ENCODE measurements at places on chromosomes 1 and 21. TPM values are rescaled to one million over a fixed set of nuclear protein-coding genes. Genes with fewer than 3 reads are reported as not detected.

DNA sequence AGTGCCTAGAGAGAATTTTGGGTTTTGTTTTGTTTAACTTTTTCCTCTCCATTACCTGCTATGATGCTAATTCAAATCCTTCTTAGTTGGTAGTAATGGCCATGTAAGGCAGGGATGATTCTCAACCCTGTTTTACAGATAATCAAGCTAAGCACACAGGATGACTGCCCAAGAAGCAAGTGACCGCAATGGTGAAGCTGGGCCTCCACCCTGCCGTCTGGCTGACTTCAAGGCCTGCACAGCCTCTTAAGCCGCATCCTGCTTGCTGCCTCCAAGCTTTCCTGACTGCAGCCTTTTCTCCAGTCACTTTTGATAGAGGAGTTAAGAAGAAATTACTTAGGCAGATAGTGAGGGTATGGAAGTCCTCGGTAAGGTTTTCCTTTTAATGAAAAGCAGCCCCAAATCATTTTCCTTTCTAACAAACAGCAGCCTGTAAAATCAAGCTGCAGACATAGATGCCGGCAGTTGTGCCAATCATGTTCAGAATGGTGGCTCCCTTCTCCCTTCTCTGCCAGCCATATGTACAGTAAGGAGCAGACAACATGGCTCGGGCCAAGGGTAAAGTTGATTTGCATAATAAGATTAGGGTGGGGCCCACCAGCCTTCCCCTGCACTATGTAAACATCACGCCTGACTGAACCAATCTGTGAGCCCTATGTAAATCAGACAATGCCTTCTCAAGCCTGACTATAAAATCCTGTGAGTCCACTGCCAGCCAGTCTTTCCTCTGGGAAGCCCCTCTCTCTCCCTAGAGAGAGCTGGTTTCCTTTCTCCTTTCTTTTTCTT lies 8.8 kb upstream of the CTBS start:
- DNase-seq, result no peak

The SYT2 gene
- not detected for total RNA-seq

The RHBDL2 gene
- total RNA-seq, result not detected

DNA sequence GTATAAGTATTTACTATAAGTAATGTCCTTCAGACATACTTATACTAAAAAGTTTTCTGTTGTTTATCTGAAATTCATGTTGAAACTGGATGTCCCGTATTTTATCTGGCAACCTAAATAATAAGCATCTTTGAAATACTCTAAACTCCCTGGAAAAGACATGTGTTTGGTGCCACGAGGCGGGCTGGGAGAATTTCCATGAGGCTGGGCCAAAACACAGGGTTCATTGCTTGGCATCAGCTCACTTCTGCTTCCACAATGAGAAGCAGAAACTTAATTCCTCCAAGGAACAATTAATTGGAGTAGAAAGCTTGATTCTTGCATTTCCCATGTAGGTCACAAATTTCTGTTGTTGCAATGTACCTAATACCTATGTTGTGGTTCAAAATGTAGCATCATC lies 110.2 kb downstream of the PSMG1 start:
- no peak for DNase-seq

DNA sequence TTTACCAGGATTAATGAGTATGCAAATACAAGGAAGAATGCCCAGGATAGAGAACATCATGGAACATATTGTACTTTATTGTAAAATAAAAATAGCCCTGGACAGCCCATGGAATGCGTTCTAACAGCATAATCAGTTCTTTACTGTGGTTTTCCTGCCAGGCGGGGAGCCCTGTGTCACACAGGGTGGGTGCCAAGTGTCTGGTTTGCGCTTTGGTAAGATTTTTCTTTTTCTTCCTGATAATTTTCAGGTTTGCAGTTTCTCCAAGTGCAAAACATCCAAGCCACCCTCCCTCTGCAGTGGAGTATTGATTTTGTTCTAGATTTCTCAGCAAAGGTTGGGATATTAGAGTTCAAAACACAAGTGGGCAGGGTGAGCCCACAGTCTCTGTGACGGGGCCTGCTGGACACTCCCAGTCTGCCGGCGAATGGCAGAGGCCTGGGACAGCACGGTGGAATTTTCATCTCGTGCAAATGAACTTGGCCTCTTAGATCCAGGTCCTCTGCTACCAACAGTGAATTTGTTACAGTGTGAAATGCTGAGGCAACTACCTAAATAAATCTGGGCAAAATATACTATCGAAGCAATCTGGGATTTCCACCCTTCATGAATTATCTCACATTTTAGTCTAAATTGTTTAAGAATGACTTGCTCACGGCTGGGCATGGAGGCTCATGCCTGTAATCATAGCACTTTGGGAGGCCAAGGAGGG lies 15.6 kb upstream of the KCNJ15 start:
- DNase-seq, result no peak

DNA sequence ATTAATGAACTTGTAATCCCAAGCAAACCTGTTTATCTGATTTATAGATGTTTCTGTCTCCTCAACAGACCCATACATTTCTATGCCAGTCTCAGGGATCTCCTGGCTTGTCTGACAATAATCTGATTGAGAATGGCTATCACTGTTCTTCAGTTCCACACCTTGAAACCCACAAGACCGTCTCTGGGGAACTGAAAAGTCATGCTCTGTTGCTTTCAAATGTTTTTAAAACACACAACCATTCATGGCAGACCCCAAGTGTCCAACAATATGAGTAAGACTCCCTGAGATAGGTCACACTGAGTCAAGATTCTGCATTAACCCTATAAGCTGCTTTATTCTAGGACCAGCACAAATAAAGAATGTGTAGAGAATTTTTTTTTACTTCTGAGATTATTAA lies 611.2 kb upstream of the PLXNA2 start:
- DNase-seq, result peak; percentile 41

DNA sequence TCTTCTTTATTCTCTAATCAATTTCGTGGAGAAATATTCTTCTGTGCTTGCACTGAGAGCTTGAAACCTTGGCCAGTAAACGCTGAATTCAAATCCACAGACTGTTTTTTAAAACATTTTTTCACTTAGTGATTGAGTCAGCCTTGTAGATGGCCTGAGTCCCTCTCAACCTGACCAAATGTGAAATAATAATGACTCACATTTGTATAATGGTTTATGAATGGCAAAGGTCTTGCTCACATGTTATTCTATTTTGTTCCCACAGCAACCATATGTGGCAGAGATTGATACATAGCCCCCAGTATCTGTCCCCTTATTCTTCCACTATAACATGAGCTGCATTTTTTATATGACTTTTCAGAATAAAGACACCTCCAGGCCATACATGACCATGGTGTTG lies 47.8 kb upstream of the CCDC190 start:
- DNase-seq, result no peak

- DNase-seq, result no peak
These were observed 23.1 kb downstream of the WNT4 start for GRCh38 chr1:22119626-22120468.

GRCh38 chr1:28229996-28230395 lies 2.8 kb downstream of the DNAJC8 start:
- no peak for DNase-seq

- no peak for DNase-seq
These were observed 90.5 kb downstream of the SELENOF start for GRCh38 chr1:86823386-86823785.

DNA sequence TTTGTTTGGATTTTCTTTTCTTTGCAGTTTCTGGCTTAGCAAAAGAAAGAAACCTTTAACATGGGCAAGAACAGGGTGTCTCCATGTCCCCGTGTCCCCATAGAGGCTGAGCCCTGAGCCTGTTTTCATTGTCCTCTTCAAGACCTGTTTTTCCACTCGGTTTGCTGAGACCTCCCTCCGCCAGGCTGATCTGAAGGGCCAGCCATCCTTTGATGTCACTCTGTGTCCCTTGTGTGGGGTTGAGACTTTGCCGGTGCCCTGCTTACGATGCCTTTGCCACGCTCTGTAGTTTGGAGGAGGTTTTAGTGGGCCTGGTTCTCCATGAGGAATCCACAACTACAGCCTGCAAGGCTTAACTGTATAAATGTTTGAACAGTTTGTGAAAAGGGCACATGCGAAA lies 23.8 kb downstream of the IFNGR2 start:
- no peak for DNase-seq

DNA sequence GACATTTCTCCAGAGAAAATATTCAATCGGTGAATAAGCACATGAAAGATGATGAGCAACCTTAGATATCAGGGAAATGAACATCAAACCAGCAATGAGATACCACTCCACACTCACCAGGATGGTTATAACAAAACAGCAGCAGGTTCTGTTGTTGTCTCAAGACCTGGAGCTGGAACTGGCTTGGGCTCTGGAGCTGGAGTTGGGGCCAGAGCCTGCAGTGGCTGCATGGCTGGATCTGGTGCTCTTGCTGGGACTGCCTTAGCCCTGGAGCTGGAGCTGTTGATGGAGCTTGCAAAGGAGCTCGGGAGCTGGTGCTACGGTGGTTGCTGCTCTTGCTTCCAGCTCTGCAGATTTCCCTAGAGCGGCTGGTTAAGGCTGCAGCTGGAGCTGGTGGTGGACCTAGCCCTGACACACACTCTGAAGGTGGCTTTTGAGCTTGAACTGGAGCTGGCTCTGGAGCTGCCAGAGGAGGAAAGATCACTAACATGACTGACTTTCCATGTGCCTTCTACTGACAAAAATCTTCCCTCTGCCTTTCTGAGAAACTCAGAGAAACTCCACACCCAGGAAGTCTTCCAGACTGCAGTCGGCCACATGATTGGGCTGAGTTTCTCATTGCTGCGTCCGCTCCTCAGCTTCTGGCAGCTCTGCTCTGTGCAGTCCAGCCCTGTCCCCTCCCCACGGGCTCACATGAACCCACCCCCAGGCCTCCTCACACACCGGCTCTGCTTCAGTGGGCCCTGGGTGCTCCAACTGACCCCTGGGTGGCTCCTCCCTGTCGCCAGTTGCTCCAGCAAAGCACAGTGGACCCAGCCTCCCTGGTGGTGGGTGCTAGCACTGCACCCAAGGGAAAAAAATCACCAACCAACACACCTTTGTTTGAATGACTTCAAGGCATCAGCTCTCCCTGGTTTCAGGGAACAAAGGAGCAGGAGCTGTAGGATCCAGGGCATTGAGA lies 139.1 kb upstream of the FMN2 start:
- DNase-seq, result no peak

GRCh38 chr1:151542710-151543129 lies 2.6 kb downstream of the TUFT1 start:
- no peak for DNase-seq

- no peak for DNase-seq
These were observed 6.7 kb upstream of the MPC2 start for GRCh38 chr1:167943541-167943940.

The HIVEP3 gene
- 13.6 TPM for total RNA-seq

The UBAP2L gene
- total RNA-seq, result 171 TPM

- no peak for DNase-seq
These were observed 158.0 kb downstream of the GPATCH2 start for GRCh38 chr1:217472915-217473314.
